ENCODE measurements at places on chromosomes 1 and 21. TPM values are rescaled to one million over a fixed set of nuclear protein-coding genes. Genes with fewer than 3 reads are reported as not detected.

GRCh38 chr1:8589571-8589970, 227.9 kb downstream of the RERE start:
- no peak for DNase-seq

- DNase-seq: no peak
These were observed 529 bp upstream of the PRMT2 start for GRCh38 chr21:46634966-46635323.

- no peak for DNase-seq
These were observed 127.6 kb downstream of the MRPS6 start for GRCh38 chr21:34201001-34201400.

DNA sequence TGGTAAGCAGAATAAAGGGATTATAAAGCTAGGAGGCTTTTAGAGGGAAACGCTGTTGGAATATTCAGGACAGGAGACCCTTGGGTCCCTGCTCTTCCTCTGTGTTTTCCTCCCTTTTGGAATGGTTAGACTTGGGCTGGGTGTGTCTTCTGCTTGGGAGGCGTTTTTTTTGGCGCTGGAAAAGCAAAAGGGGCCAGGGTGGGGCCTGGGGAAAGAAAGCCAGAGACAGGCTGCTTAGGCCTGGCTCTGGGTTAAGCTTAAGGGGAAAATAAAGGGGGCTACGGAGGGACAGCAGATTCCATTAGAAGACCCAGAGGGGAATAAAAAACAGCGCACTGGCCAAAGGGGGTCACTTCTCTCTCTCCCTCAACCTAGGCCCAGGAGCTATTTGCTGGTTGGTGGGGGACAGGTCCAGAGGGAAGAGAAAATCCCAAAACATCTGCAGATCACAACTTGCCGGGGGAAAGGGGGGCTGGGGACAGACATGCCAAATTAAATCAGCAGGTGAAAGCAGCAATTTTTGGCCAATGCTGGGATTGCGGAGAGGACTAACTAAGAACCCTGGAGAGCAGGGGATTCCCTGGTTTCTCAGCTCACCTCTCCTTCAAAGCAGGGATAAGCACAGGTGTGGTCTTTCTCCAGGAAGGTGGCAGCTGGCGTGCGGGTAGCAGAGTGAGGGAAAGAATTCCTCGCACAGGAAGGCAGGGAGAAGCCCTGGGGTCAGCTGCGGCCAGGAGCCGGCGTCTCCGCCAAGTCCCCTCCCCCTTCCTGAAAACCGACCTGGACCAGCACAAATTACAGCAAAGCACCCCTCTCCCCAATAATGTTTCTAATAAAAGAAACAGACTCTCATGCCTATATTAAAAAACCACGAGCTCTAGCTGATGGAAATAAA, 82.2 kb upstream of the AK4 start:
- DNase-seq: no peak

GRCh38 chr1:157785248-157785647, 8.3 kb upstream of the FCRL2 start:
- DNase-seq: no peak

- no peak for DNase-seq
These were observed 16.2 kb downstream of the OLFML2B start for GRCh38 chr1:162007466-162007865.

Gene PDC
- not detected for total RNA-seq

Measured in neural crest cell (in vitro differentiated cells).